Astrocyte of the spinal cord (primary cell): ENCODE measurements at places on chromosomes 4 and X.

DNA sequence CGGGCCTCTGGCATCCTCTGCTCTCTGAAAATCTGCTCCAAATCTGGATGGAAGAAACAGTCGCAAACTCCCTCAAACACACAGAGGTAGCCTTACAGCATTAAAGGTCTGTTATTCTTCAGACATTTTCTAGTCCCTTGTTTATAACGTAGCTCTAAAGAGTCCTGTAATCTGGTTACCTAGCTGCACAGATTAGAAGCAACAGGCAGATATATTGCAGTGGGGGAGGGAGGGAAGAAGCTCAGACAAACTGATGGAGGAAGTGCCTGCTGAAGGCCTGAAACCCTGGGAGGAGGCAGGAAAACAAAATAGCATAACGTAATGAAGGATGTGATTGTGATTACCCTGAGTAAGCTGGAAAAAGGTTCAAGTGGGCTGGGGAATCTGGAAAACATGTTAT is 39.4 kb downstream of the ZCCHC12 start:
- DNase-seq, result no peak

GRCh38 chr4:188439641-188440311 is 300.5 kb downstream of the TRIML1 start:
- no peak for DNase-seq

GRCh38 chr4:68348577-68348976 is 1.3 kb downstream of the YTHDC1 start:
- DNase-seq, result no peak

DNA sequence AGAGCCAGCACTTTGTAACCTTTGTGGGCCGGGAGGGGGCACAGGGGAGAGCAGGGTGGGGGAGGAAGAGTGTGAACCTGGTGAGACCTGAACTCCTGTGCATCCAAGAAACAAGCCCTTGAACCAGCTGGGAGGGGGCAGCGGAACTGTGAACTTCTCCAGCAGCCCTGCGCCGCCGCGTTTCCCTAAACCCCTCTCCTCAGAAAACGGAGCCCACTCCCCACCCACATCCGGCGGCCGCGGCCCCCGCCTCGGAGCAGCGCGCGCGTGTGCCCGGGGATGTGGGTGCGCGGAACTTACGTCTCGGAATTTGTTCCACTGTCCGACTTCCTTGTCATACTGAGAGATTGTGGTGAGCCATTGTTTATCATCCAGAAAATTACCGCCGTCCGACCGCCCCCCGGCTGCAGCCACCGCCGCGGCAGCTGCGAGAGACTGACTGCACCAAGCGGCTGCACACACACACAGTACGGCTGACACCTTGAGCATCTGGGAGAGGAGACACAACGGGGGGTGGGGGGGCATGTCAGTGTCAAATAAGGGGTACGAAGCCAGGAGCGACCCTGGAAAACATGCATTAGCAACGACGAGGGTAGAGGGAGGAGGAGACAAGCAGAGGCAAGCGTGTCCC is 494 bp downstream of the SPOCK3 start:
- peak; percentile 18 for DNase-seq

DNA sequence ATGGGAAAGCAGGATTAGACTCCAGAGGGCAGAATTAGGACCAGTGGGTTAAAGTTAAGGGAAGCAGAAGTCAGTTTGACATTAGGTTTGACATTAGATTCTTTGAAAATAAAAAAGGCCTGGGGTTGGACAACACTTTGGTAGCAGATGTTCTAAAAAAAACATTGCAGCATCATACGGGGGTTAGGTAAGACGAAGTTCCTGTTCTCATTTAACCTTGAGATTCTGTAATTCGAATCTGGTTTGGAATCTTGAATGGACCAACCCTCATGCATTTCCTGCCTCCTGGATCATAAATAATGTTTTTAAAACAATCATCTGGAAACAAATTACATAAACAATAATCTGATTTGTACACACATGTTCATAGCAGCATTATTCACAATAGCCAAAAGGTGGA is 181.0 kb downstream of the SHROOM3 start:
- DNase-seq, result no peak

- no peak for DNase-seq
Observed at GRCh38 chrX:71140440-71140839, 4.2 kb upstream of the NLGN3 start.

DNA sequence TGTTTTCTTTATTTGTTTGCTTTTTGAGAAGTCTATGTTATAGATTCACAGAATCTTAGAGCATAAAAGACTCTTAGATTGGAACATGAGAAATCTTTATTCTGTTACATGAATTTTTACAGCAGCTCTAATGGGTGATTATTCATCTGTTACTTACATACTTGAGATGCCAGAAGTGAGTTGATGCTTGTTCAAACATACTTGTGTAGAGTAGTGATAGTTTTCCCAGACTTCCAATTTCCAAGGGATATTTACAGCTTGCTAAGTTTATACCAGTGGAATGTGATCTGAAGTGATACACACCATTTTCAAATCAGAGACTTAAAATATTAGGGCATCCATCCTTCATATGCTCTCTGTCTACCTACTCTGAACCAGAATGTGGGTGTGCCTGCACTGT is 252.9 kb upstream of the SMIM31 start:
- peak; percentile 44 for DNase-seq

- DNase-seq, result no peak
Observed at GRCh38 chr4:89256203-89256800, 51.3 kb downstream of the GPRIN3 start.

DNA sequence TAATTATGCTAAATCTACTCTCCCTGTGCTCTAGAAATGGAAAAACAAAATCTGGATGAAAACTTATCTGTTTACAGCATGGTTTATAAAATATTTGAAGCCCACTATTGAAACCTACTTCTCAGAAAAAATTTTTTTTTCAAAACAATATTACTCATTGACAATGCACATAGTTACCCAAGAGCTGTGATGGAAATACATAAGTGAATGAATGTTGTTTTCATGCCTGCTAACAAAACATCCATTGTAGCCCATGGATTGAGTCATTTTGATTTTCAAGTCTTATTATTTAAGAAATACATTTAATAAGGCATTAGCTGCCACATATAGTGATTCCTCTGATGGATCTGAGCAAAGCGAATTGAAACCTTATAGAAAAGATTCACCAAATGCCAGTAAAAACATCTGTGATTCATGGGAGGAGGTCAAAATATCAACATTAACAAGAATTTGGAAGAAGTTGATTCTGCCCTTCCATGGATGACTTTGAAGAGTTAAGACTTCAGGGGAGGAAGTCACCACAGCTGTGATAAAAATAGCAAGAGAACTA is 144.7 kb upstream of the HHIP start:
- no peak for DNase-seq

- no peak for DNase-seq
Observed at GRCh38 chr4:62870451-62870850, 1538.8 kb downstream of the TECRL start.

DNA sequence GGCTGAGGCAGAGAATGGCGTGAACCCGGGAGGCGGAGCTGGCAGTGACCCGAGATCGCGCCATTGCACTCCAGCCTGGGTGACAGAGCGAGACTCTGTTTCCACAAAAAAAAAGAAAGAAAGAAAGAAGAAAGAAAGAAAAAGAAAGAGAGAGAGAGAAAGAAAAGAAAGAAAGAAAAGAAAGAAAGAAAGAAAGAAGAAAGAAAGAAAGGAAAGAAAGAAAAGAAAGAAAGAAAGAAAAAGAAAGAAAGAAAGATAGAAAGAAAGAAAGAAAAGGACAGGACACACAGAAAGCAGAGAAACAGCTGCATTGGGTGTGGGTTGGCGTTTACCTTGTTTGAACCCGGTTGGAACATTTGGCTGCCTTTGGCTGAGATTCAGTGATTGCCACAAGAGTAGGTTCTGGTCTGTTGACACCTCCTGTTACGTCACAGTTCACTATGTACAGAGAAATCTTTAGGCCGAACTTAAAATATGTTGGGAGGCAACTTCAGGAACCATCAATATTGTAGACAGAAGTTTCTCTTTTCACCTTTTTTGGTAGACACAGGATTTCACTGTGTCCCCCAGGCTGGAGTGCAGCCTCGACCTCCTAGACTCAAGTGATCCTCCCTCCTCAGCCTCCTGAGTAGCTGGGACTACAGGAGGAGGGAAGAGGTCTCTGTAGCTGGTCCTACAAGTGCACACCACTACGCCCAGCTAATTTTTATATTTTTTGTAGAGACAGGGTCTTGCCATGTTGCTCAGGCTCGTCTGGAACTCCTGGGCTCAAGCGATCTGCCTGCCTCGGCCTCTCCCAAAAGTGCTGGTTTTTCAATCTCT is 16.3 kb upstream of the PLCXD1 start:
- DNase-seq, result no peak

- DNase-seq, result peak; percentile 5
Observed at GRCh38 chr4:32142075-32142474, 1421.9 kb downstream of the PCDH7 start.

DNA sequence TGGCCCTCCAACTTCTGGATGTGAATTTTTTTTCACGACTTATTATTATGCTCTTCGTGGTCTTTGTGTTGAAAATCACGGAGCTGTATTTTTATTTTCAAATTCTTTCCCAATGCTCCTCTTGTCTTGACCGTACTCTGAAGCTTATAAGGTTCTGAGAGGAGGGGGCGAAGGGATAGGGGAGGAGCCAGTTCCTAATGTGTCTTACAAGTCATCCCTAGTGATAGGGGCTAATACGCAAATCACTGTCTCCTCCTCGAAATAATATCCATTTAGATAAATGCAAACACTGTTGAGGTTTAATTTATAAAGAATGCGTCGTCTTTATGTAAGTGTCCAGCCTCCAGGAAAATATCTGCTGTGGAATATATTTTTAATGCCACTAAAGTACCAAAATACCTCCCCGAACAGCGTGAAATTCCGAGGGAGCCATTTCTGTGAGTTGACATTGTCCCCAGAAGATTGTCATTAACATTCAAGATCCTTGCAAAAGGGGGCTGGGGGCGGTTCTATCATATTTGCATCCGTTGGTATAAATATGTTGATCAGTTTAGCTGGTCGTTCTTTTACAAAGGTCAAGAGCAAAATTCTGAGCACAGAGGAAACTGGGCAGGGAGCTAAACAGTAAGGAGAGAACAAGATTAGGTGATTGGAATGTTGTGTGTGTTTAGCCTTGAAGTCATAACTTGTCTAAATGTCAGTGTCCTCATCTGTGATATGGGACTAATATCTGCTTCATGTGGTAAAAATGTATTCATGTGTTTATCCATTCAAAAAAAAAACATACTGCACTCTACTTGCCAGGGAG is 3.7 kb upstream of the FAT1 start:
- DNase-seq, result peak; percentile 24

DNA sequence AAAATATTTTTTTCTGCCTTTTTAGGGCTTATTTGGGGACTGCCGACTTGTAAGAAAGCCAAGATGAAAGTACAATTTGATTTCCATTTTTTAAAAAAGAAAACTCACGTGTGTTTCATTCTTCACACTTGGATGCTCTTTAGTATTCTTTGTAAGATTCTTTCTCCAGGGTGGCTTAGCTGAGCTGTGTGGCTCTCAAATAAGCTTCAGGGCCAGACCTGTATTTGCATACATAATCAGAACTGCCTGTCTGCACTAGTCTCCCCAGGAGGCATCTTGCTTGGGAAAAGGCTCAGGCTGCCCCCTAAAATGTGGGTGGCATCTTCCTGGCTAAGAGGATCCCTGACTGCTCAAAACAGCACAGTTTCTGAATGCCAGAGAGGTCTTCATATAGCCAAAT is 498.4 kb downstream of the MID1IP1 start:
- no peak for DNase-seq

DNA sequence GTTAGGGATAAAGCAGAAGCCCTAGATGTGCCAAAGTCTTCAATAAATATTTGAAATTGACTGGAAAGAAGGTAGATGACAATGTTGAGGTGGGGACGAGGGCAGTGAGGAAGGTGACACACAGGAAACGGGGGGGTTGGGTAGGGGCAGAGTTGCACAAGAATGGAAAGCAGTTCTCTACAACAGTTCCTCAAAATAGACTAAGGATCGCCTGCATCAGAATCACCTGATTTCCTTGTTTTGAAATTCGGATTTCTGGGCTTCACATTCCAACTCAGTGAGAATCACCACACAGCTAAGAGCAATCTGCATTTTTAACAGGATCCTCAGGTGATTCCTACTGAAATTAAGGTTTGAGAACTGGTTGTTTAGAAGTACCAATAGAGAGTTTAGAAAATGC is 70.6 kb downstream of the ARFIP1 start:
- no peak for DNase-seq

GRCh38 chr4:18937080-18937479 is 915.5 kb upstream of the LCORL start:
- DNase-seq, result no peak

- DNase-seq, result no peak
Observed at GRCh38 chr4:169136330-169136729, 126.3 kb upstream of the CBR4 start.

DNA sequence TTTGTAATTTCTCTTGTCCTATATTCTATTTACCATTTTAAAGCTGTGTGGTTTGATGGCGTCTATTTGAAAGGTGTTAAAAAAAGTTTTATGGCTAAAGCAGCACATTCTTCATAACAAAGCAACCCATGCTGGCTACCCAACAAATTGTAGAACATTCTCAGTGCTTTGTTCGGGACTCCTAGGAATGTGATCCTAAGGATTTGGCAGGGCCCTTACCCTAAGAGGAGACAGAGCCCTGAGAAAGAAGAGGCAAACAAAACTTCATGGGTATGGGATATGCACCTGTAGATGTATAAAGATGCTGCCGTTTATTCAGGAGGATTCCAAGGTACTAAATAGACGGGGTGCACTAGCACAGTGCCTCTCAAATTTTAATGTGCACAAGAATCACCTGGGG is 370.8 kb upstream of the DIPK2B start:
- no peak for DNase-seq

DNA sequence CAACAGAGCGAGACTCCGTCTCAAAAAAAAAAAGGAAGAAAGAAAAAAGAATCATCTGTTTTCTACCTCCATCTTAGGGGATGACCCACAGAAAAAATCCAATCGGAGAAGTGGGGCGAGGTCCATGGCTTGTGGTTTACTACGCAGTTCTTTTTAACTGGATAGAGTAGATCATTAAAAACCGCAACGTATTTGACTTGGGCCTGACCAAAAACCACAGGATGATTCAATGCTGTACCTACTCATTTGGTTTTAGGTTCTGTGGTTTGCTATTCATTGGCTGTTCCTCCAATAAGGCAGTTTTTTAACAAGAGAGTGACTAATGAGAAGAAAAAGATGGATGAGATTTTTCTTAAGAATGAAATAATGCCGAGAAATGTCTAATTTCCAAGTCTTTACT is 83.7 kb downstream of the FREM3 start:
- DNase-seq, result peak; percentile 70

- DNase-seq, result peak; percentile 68
Observed at GRCh38 chr4:176735300-176735699, 57.4 kb downstream of the VEGFC start.

- DNase-seq, result no peak
Observed at GRCh38 chrX:57329008-57329407, 42.5 kb downstream of the FAAH2 start.

GRCh38 chrX:41785685-41786084 is 61.7 kb downstream of the GPR82 start:
- peak; percentile 22 for DNase-seq

GRCh38 chr4:53040459-53040815 is 178.3 kb downstream of the RASL11B start:
- peak; percentile 19 for DNase-seq

- no peak for DNase-seq
Observed at GRCh38 chr4:77493120-77493752, 112.4 kb upstream of the CXCL13 start.

- no peak for DNase-seq
Observed at GRCh38 chrX:80807606-80807991, 2.1 kb downstream of the BRWD3 start.
